Activated CD4-positive, alpha-beta T cell treated with anti-CD3 and anti-CD28 coated beads for 1 hour (primary cell): ENCODE measurements at places on chromosomes 12 and 14.

GRCh38 chr12:71456316-71456715 lies 16.7 kb downstream of the LGR5 start:
- no peak for DNase-seq

DNA sequence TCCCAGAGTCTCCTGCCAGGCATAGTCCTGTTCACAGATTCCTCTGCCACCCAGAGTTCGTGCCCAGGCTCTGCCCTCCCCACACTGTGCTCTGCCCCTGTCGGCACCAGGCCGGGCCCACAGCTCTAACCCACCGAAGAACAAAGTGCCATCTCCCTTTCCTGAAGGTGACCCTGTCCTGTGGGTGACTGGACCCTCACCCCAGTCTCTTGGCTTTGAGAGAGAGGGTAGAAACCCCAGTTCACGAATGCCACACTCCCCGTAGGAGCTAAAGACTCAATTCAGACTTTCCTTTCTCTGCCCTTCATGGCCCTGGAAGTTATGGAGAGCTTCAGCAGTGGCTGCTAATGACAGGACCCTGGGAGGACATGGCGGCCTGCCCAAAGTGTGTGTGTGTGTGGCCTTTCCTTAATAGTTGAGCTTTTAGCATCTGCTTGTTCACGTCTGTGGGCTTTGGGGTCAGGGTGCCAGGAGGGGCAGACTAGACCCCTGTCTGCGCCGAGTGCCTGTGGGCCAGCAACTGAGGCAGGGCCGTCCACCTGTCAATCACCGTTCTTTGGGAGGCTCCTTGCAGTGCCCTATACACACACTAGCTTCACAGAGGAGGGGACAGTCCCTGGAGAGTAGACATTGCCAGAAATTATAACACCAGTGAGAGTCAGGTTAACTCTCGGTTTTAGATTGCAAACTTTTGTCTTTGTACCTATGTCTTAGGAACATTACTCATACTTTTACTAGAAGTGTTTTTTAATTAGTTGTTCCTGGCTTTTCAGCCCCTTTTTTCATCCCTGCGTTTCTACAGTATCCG lies 84.6 kb upstream of the DYNC1H1 start:
- no peak for DNase-seq

GRCh38 chr12:3463921-3464320 lies 27.1 kb upstream of the PRMT8 start:
- DNase-seq = no peak

GRCh38 chr12:55937981-55938380 lies 7.0 kb downstream of the DGKA start:
- DNase-seq = no peak

DNA sequence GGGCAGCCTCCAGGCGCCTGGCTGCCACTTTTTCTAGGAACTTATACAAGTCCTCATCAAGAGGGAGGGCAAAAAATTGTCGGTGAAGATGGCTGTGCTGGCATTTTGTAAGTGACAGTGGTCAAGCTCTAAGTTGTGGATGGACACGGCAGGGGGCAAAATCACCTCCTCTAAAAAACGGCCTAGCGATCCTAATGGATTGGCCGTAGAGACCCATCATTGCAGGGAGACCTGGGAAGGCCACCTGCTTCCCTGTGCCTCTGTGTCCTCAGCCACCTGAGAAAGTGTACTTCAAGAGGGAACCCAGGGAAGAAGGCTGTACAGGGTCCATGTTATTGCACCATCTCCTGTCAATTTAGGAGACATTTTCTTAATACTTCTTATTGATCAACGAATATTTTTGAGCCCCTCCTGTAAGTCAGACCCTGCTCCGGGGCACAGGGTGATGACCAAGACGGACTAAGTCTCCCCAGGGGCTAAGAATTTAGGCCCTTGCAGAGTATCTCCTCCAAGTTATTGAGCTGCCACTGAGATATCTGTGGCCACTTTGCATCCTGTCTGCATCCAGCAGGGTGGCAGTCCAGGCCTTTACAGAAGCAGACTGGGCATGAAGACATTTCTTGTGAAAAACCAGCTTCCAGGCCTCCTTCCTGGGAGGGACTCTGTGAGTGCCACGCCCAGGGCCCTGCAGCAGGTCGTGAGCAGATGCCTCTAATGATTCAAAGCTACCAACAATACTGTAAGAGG lies 40.5 kb downstream of the PSMA6 start:
- DNase-seq = no peak

GRCh38 chr14:34770901-34771300 lies 56.5 kb upstream of the CFL2 start:
- no peak for DNase-seq
